ENCODE measurements at places on chromosomes 11 and 22.

- DNase-seq, result peak; percentile 54
Measured at GRCh38 chr11:72091292-72091691, 10.6 kb downstream of the LRRC51 start.

- DNase-seq, result no peak
Measured at GRCh38 chr11:5420993-5421392, 918 bp upstream of the OR51Q1 start.

GRCh38 chr11:68658661-68659060 lies 25.7 kb upstream of the GAL start:
- no peak for DNase-seq

DNA sequence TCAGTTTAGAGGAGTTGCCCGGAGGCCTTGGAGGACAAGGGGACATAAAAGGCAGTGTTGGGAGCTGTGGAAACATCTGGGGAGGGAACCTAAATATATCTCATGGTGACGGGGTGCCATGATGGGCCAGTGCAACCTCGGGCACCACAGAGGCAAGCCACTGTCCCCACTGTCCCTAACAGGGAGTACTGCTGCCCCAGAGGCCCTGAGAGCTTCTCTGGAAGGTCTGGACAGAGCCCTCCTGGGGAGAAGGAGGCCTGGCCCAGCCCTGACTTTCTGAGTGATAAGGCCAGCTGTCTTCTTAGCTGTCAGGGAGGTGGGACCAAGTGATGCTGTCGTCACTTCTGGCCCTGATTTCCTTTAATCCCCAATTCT lies 5.5 kb upstream of the P2RY6 start:
- no peak for DNase-seq

- DNase-seq, result no peak
Measured at GRCh38 chr11:71998649-71999310, at the start of gene IL18BP. IL18BP (plus strand) TSS chr11:71998909; CDS start chr11:71999985, 1,076 bp downstream.

GRCh38 chr11:58639669-58640068 lies 17.2 kb downstream of the CNTF start:
- DNase-seq, result no peak

GRCh38 chr11:10926801-10927211 lies 69.0 kb upstream of the ZBED5 start:
- DNase-seq, result no peak

DNA sequence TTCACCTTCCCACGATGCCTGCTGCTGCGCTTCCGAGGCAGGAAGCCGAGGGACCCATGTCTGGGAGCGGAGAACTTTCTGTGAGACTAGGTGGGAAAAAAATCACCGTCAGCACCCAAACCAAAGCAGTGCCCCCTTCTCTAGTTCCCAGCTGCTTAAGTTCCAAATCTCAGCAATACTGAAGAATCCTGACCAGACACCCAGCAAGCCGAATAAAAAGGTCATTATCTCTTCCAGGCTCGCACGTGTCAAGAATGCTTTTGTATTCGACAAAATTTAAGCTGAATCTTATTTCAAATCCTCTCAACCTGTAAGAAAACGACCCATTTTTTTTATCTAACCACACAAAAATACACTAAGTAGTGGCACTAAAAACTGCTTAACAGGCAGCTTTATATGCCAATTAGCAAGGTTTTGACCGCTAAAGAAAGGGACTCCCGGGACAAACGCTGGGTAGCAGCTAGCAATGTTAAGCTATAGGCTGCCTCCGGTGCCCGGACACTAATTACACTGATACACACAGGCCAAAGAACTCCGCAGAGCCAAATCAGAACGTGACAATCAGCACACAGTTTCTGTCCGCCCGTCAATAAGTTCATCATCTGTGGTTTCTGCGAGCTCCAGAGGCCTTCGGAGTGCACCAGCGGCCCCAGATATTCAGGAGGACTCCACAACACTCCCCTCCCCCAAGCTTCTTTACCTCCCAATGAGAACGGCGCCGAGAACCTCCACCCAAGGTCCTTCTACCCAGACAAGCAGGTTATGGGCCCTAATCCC lies 728 bp downstream of the RPL3 start:
- DNase-seq, result no peak

GRCh38 chr11:109870297-109870696 lies 222.9 kb upstream of the ZC3H12C start:
- DNase-seq, result no peak

GRCh38 chr22:46858181-46858771 lies 95.8 kb downstream of the TBC1D22A start:
- DNase-seq, result no peak

- DNase-seq, result no peak
Measured at GRCh38 chr11:48170241-48171233, 46.1 kb upstream of the OR4B1 start.

GRCh38 chr11:14304601-14305000 lies 54.4 kb downstream of the RRAS2 start:
- DNase-seq, result no peak

DNA sequence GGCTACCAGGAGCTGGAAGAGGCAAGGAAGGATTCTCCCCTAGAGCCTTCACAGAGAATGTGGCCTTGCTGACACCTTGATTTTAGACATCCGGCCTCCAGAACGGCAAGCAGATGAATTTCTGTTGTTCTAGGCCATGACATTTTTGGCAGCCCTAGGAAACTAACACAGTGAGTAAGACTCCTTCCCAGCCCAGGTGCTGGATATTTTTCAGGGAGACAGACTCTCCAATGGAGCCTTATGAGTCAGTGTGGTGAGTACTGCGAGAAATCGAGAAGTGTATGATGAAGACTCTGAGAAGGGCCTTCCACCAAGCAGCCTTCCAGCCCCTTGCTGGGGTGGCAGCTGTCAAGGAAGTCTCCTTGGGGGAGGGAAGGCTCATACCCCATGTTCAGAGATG lies 114.4 kb downstream of the OSBP2 start:
- no peak for DNase-seq
